CD4-positive, CD25-positive, alpha-beta regulatory T cell (primary cell): ENCODE measurements at places on chromosomes 5 and 9. TPM values are rescaled to one million over a fixed set of nuclear protein-coding genes. Genes with fewer than 3 reads are reported as not detected.

Gene NKD2
- total RNA-seq: not detected

Gene CSF1R
- not detected for total RNA-seq

Gene CCNJL
- not detected for total RNA-seq

Gene DND1
- total RNA-seq: 2.1 TPM

Gene AGXT2
- not detected for total RNA-seq

Gene TAF1L
- not detected for total RNA-seq

Gene FBP2
- total RNA-seq: not detected

Gene MYORG
- total RNA-seq: 0.64 TPM
